ENCODE measurements at places on chromosomes 4 and X.
A peak's percentile ranks its signal among the peaks of the same experiment; 100 is the strongest.

- ATAC-seq, result no peak
These were observed 210.6 kb downstream of the LDB2 start for GRCh38 chr4:16687845-16688244.

DNA sequence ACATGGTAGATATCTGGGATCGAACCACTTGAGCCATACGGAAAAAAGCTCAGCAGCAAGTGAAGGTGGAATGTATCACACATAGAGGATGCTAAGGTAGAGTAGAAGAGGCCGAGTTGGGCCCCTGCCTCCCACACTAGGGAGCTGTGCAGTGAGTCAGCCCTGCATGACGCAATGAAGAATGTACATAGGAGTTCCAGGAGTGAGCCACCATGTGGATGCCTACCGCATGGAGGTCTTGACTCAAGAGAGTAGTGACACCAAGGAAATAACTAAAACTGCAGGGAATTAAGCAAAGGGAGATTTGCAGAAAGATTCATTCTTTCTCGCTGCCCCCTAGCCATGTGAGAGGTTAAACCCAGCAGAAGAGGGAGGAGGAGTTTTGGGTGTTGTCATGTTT, 389.6 kb upstream of the IGFBP7 start:
- no peak for ATAC-seq

GRCh38 chrX:96861661-96862060, 22.0 kb upstream of the RPA4 start:
- ATAC-seq, result no peak

- ATAC-seq, result no peak
These were observed 37.9 kb upstream of the HMX1 start for GRCh38 chr4:8909548-8909947.

DNA sequence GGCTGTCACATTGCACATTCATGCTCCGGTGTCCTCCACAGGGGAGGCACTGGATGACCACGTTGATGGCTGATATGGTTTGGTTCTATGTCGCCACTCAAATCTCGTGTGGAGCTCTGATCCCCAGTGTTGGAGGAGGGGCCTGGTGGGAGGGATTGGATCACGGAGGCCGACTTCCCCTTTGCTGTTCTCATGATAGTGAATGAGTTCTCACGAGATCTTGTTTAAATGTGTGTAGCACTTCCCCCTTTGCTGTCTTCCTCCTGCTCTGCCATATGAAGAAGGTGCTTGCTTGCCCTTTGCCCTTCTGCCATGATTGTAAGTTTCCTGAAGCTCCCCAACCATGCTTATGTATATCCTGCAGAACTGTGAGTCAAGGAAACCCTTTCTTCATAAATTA, 22.3 kb upstream of the NAT8L start:
- no peak for ATAC-seq

DNA sequence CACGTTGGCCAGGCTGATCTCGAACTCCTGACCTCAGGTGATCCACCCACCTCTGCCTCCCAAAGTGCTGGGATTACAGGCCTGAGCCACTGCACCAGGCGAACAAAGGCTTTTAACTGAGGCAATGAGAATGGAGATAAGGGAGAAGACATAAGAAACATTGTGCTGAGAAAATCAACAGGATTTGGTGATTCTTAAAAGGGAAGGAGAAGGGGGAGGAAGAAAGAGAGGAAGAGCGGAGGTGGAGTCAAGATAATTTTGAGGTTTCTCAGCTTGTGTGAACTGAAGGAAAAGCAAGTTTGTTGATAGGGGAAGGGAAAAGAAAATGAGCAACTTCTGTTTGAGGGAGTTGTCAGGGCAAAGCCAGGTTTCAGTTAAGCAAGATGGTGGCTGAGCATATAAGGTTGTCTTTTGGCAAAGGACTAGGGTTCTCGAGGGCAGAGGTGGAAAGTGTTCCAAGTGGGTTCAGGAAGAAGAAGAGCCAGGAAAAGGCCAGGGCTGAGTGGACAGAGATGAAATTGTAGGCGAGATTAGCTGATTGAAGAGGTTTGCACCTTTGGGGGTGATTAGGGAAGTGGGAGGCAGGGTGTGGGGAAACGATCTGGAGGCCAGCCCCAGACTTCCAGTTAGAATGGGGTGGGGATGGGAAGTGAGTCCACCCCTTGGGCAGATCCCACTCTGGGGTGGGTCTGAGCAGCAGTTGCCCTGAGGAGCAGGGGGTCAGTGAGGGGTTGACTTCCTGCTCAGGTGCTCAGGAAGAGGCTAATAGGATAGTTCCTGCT, 7.8 kb downstream of the DOCK11 start:
- no peak for ATAC-seq

- peak; percentile 47 for ATAC-seq
These were observed 85.5 kb downstream of the CT47B1 start for GRCh38 chrX:120790118-120790517.

DNA sequence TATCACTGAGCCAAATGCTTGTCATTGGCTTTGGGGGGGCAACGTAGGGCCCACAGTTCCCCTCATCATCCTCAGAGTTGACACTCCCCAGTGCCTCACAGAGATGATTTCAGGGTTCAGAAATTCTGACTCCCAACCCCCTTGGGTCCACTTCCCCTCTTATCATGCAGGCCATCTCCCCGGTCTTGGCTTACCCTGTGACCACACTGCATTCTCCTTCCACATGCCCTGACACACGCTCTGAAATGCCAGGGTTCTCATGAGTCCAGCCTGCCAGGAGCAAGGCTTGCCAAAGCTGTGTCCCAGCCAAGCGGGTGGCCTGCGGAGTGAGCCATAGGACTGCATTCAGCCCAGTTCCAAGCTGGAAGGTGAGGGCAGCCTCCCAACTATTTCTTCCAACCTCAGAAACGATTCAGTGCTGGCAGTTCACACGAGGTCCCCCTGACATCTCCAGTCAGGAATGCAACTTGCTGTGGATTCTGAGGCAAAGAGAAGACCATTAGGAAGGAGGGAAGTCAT, 101.2 kb downstream of the SMIM20 start:
- peak; percentile 78 for ATAC-seq
